Suppressor macrophage (primary cell): ENCODE measurements at places on chromosomes 2 and 18.

DNA sequence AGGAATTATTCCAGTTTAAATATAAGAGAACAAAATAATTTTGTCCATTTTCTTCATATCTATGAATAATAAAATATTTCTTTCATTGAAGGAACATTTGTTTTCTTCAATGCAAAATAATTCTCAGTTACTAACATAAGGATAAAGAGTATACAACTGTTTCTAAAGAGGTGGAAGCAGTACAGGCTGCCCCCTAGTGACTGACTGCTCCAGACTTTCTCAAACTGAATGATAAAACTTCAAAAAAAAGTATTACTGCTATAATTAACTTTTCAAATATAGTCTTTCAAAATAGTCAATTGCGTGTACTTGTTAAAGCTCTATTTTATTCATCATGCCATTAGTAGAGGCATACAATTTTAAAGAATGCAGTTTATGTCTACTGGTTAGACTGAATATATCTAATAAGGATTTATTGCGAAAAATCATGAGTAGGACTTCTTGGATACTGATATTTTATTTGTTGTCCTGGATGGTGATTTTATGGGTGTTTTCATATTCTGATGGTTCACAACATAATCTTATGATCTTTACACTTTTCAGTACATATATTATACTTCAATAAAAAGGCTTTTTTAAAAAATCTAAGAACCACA is 100.1 kb downstream of the WDPCP start:
- peak; percentile 20 for DNase-seq

DNA sequence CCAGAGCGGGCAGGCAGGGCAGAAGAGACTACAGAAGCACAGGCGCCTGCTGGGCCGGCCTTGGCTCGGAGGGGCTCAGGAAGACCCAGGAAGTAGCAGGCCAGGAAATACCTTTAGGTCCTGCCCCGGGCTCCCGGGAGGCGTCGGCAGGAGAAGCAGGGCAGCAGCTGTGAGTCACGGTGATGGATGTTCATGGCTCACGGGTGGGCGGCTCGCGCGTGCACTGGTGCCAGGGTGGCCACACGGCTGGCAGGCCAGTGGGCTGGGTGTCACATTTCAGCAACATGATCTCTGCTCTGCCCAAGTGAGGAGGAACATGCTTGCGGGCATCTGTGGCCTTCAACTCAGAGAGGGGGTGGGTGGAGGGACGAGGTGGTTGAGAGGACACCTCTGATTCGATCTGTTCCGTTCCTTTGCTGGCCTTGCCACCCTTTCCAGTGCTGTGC is 139.3 kb downstream of the KLHL29 start:
- DNase-seq = no peak

DNA sequence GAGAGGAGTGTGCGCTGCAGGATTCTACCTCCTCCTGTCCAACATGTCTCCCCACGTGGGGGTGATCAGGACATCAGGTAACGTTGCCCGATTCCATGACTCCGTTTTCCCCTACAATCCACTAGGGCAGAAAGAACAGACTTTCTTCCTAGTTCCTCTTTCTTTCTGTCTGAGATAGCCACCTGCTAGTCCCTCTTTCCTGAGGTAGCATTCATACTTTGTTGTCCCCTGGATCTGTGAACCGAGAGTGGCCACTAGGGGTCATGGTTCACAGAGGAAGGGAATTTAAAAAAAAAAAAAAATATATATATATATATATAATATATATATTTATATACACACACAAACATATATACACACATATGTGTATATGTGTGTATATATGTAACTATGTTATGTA is 210.0 kb upstream of the ZNF521 start:
- DNase-seq = peak; percentile 27

DNA sequence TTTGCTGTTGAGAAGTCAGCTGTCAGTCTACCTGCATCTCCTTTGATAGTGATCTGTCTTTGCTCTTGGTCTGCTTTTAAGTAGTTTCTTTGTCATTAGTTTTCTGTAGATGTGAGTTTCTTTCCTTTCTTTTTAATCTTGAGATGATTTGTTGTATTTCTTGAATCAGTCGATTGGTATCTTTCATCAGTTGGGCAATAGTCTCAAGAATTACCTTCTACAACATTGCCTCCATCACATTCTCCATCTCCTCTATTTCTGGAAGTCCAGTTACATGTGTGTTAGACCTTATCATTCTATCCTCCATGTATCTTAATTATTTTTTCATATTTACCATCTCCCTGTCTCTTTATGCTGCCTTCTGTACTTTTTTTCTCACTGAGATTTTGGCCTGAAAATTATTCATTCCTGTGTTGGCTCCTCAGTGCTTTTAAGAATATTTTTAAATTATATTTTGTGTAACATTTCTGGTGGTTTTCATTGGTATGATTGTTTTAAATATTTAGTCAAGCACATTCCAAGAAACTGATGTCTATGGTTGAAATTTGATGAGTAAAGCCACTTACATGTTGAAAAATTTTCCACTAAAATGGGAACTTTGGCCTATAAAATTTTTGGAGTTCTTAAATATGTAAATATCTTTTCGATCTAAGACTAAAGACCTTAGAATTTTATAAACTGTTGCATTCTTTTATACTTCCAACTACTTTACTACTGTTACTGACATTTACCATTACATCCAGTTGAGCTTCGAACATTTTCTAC is 239.5 kb upstream of the MGAT5 start:
- no peak for DNase-seq

- DNase-seq = peak; percentile 73
Measured at GRCh38 chr18:623761-624620, 27.2 kb downstream of the CLUL1 start.

DNA sequence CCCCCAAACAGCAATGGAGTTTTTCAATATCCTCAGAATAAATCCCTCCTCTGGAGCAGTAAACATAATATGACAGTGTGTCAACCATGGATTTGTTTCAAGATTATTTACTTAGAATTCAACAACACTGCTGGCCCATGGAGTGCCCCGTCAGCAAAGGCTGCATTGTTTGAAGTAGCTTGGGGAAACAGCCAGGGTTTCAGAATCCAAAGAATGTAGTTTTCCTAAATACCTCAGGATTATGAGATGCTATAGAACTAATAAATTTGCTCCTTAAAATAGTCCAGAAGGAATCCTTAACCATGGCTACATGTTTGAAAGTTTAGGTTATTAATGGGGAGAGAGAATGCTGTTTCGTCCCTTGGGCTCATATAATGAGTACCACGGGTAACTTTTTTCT is 13.1 kb upstream of the CETN1 start:
- DNase-seq = no peak

DNA sequence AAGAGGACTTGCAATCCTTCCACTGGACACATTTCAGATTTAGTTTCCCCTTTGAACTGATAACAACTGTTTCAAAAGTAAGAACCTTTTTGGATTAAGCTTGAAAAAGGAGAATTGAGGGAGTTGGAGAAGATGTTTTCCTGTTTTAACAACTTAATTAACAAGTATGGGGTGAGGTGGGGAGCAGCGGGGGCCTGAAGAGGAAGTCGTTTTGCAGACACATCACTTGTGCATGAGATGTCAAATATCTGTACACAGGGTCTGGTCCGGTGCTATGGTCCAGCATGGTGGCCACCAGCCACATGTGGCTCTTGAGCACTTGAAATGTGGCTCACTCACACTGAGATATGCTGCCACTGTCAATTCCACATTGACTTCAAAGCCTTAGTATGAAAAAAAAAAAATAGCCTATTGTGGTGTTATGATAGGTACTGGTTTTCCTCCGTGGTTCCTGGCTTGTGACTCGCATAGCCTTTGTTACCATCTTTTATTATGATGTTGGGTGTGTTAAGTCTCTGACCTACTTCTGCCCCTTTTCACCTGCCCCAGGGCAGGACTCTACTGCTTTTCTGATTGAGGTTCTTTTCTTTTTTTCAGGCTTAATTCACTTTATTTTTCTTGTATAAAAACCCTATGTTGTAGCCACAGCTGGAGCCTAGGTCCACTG is 205.5 kb downstream of the BCL2 start:
- DNase-seq = peak; percentile 11

DNA sequence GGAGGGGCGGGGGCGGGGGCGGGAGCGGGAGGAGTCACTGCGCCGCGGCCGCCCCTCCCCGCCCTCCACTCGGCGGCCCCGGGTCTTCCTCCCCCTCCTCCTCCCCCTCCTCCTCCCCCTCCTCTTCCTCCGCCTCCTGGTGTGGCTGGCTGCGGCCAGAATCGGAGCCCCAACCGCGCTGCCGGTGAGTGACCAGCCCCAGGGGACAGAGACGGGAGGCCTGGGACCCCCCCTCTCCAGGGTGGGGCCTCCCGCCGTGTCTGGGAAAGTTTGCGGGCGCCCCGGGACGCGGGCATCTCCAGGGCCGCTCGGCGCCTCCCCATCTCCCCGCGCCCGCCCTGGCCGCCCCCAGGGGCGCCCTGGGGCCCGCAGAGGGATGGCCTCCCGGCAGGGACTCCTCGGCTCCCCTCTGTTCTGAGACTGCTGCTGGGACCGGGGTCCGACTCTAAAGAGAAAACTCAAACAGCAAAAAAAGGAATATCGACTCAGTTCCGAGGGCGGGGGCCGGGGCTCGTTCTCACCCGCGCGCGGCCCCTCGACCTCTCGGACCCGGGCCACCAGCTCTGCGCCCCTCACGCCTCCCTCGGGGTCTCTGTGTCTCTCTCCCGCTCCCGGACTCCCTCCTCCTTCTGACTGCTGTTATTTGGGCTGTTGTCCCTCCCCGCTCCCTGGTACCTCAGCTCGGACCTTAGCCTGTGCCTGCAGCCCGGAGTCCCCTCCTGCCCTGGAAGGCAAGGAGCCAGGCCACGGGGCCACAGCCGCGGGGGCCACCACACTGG is at the start of gene STON1:
STON1 (plus strand) TSS at position 122 of the 779 bp plus-strand sequence. CDS start 50,480 bp downstream, outside the sequence.
- DNase-seq = peak; percentile 28

- no peak for DNase-seq
Measured at GRCh38 chr2:59259913-59260312, 1018.8 kb upstream of the FANCL start.

DNA sequence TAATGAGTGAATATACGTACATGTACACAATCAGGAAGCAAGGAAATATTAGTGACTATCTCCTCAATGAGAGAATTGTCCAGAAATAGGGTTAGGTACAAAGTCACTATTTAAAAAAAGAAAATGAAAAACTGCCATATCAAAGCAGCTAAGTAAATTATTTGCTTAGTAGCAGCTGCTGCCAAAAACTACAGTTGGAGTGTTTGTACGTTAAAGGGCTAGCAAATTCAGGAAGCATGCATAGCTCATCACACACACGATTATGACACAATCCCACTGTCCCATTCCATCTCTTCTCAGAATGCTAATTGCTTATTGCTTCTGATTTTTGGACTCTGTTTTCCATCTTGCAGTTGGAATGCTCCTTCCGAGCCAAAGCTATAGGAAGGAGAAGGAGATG is 2012.5 kb upstream of the LRRTM1 start:
- DNase-seq = no peak

DNA sequence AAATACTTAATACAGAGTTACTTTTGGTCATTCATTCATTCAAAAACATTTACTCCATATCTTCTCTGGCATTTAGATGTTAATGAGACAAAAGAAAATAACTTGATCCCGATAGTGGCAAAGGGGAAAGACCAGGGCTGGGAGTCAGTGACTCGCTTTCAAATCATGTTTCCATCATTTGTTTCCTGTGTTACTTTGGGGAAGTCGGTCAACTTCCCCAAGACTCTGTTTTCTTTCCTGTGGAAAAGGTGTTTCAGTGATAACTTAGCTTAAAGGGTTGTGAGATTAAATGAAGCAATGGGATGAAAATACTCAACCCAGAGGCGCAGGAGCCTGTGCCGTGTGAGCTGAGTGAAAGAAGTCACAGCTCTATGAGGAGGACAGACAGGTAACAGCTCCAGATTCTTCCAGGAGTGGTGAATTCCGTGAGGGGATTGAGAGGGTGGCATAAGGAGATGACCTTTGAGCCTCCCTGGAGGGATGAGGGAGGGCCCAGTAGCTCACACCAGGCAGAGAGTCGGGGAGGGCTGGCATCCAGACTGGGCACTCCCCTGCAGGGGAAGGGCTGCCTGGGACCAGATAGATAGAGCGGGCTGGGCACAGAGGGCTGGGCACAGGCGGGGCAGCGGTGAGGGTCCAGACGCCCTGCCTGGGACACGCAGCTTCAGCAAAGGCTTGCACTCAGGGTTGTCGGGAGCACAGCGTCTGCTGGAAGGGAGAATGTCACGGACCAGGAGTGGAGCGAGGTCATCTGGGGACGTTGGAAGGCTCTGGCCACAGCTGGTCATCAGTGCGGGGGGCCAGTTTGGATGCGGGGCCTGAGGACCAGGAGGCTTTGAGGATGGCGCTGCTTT is 70.1 kb downstream of the TSHZ1 start:
- DNase-seq = peak; percentile 7

DNA sequence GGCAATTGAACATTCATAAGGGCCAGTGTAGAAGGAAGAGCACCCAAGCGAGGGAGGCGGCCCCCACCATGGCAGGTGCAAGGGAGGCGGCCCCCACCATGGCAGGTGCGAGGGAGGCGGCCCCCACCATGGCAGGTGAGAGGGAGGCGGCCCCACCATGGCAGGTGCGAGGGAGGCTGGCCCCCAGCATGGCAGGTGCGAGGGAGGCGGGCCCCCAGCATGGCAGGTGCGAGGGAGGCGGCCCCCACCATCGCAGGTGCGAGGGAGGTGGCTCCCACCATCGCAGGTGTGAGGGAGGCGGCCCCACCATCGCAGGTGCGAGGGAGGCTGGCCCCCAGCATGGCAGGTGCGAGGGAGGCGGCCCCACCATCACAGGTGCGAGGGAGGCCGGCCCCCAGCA is 24.7 kb upstream of the GPC1 start:
- no peak for DNase-seq

GRCh38 chr2:27085673-27086089 is 891 bp upstream of the KHK start:
- peak; percentile 70 for DNase-seq

DNA sequence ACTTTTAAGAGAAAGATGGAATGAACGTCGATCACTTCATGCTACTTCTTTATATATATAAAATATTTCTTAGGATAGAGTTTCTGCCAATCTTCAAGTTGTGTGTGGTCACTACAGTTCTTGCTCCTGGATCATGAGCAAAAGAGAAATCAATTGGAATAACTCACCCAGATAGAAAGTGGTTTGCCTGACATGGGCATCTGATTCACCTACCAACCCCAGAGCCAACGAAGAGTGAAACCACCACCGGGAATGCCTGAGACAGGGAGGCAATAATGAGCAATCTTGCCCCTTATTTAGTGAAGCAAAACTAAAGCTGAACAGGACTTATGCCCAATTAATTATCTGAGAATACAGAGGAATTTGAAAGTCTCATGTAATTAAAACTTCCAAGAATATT is 250.2 kb upstream of the REG3G start:
- DNase-seq = no peak

- DNase-seq = peak; percentile 41
Measured at GRCh38 chr2:15584767-15585469, 6.8 kb upstream of the DDX1 start.
